ENCODE measurements at places on chromosomes 7 and 10.
A peak's percentile ranks its signal among the peaks of the same experiment; 100 is the strongest.

- DNase-seq = no peak
These were observed 83.0 kb upstream of the INSYN2A start for GRCh38 chr10:127279334-127279774.

DNA sequence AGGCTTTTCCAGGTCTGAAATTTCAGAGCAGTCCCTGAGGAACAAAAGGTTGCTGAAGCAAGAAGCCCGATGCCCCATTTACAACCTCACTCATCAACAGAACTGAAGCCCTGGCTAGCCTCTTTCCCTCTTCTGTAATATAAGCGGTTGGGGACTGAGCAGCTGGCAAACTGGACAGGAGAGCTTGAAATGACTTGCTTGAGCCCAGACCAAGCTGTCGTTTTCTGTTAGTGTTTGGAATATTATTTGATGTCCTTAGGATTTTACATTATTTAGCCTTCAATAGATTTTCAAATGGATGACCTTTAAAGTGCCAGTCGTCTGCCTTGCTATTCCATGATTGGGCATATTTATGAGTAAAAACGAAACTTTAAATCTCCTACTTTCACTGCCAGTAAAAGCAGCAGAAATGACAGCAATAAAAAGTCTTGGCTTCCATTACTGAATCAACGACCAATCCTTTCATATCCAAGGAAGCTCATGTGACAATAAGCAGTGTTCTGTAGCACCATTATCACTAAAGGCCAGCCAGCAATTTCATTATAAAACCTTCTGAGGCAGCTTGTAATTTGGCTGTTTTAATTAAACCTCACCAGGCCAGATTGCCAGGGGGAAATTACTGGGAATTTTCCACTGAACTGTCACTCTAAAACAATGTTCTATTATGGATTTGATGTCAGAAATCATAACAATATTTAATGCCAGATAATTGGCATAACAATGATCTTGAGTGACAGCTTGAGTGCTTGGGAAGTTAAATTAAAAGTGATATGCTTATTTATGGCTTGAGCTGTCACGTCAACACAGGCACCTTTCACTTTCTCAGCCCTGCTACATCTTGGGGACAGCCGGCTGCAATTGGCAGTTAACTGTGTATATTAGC is 85.9 kb downstream of the LSMEM1 start:
- no peak for DNase-seq

- no peak for DNase-seq
These were observed 15.1 kb downstream of the FBXL13 start for GRCh38 chr7:103059471-103059870.

DNA sequence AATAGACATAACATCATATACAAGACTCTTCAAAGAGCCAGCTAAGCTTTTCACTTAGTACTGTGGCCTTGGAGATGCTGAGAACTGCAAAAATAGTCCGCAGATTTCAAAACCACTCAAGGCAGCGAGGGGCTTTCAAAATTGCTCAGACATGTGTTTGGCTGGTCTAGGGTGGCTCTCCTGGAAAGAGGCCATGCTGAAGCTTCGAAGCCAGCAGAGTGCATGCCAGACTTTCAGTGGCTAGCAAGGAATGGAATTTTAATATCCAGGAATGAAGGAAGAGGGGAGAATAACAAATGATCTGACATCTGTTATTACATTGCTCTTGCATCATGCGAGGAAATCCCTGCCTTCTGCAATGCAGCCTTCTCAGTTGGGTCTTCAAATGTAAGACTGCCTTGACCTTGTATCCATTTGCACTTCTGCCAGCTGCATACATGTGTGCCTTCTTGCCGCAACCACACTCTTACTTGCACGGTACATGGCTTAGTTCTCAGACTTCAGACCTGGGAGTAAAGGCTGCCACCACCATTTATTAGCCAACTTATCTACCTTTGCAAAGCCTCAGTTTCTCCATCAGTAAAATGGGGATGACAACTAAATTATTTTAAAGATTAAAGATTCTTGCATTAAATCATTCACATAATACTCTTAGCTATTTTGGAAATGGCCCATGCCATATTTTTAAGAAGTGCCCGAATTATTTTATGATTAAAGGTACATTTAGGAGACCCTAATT is 55.9 kb downstream of the ITIH5 start:
- DNase-seq = no peak

DNA sequence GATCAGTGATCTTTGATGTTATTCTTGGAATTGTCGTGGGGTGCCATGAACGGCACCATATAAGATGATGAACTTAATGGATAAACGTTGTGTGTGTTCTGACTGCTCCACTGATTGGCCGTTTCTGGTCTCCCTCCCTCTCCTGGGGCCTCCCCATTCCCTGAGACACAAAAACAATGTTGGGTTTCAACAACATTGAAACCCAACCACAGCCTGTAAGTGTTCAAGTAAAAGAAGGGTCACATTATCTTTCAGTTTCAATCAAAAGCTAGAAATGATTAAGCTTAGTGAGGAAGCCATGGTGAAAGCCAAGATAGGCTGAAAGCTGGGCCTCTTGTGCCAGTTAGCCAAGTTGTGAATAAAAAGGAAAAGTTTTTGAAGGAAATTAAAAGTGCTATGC is 19.5 kb downstream of the EN2 start:
- DNase-seq = no peak

DNA sequence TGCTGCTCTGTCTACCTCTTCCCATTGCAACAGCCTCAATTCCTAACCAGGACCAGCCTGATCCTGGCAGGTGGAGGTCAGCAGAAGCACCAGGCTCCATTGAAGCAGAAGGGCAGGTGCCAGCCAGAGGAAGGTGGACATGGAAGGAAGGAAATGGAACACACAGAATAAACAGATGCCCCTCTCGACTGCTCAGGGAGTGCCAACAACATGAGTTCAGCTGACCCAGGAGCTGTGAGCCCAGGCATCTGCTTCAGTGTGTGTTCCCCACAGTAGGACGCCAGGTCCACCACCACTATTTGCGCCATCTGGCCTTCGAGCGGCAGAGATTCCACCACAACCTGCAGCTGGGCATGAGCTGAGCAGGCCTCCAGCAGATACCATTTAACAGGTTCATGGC is 56.7 kb downstream of the GPAM start:
- DNase-seq = no peak

- no peak for DNase-seq
These were observed 8.7 kb downstream of the DIP2C start for GRCh38 chr10:680745-681144.

DNA sequence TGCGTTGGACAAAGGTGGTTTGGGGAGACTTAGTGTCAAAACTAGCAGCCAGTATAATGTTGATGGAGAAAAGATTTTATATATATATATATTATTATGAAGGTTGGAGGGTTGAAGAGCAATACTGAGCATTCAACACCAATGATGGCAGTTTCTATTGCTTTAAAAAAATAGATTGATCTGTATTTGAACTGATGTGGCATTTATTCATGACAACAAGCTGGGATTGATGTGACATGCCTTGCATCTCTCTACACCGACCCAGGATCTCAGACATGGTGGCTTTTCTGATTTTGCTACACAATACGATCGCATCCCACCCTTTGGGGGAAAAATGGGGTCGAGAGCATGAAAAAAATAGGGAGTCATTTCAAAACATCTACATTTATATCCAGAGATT is 175.4 kb downstream of the POU6F2 start:
- DNase-seq = no peak

DNA sequence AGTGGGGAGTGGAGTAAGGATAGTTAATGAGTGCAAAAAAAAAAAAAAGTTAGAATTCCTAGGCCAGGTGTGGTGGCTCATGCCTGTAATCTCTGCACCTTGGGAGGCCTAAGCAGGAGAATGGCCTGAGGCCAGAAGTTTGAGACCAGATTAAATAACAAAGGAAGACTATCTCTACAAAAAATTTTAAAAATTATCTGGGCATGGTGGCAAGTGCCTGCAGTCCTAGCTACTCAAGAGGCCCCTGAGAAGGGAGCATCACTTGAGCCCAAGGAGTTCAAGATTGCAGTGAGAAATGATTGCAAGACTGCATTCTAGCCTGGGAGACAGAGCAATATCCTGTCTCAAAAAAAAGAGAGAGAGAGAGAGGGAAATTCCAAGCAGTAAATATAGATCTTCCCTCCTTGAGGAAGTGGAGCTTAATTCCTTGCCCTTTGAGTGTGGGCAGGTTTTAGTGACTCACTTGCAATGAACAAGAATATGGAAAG is 19.5 kb upstream of the CSTF2T start:
- no peak for DNase-seq

DNA sequence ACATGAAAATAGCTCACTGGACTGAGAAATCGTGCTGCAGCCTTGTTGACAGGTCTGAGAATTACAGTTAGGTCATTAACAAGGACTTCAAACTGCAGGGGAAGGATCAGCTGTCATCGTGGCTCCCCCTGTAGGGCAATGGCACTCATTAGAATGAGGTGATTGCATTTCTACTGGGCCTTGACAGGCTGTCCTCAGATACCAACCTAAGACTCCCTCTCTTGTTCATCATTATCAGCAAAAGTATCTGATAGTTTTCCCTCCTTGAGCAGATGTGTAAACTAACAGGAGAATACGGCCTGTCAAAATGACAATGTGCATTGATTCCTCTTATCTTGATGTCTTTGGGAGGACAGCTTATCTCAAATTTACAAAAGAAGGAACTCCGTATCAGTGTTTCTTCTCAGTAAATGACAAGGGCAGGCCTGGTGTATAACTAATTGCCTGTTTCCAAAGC is 648.5 kb upstream of the LRRN3 start:
- no peak for DNase-seq

DNA sequence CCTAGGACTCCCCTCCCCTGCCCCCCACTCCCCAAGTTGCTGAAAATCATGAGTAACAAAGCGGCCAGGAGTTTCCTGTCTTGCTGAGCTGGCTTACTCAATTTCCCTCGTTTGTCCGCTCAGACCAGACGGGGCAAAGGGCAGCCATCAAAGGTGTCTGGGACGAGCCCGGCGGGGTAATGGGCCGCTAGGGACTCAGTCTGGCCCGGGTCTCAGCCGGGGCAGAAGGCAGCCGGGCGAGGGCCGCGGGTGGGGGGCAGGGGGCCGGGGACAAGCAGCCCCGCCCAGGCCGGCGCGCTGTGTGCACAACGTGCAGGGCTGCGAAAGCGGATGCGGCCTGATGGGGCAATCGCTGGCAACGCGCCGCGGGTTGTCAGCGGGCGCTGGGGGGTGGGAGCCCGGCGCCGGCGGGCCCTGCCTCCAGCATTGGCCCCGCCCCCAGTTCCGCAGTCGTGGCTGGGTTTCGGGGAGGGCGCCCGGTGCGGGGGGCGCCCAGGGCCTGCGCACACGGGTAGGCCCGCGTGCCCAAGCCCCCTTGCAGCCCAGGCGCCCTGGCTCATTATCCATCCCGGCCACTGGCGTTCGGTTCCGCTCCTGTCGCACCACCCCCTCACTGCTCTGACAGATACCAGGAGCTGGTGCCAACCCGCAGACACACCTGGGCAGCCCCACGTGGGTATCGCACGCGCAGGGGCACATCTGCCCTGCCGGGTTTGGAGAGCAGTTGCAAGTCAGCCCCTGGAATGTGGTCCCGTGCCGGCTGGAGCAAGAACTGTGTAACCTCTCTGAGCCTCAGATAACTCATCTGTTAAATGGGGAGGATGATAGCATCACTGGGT is 35.1 kb downstream of the DNAJB12 start:
- peak; percentile 87 for DNase-seq

DNA sequence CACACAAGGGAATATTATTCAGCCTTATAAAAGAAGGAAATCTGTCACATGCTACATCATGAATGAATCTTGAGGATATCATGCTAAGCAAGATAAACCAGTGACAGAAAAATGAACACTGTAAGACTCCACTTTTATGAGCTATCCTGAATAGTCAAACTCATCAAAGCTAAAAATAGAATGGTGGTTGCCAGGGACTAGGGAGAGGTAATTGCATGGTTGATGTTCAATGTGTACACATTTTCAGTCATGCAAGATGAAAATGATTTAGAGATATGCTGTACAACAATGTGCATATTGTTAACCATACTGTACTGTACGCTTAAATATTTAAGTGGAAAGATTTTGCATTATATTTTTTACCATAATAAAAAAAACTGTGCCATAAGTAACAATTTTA is 1349.1 kb downstream of the XPNPEP1 start:
- no peak for DNase-seq

DNA sequence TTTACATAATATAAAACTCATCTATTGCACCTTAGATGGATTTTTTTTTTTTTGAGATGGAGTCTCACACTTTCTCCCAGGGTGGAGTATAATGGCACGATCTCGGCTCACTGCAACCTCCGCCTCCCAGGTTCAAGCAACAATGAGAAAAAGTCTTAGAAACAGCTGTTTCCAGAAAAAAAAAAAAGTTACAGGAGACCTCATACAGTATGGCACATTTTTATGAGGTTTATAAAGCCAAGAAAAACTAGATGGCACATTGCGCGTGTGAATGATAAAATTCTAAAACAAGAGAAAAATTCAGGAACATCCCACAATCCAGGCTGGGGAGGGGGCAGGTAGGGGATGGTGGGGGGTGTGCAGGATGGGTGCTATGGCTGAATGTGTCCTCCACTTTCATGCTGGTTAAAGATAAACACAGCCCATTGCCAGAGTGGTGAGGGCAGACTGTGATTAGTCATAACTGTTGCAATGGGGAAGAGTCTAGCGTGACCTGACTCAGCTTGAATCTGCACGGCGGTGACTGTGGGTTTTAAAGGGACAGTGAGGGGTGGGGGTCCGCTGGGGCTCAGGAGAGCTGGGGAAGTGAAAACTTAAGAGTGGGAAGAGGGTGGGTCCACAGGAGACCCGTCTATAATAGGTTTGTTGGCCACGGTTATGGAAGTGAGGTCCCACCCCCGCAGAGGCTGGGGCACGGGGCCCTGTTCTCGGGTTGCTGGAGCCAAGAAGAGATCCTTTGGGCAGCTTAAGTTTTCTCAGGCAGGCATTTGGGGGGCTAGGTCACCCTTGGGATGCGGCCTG is 11.9 kb upstream of the LRRC27 start:
- peak; percentile 40 for DNase-seq

- no peak for DNase-seq
These were observed 333.7 kb upstream of the PODXL start for GRCh38 chr7:131890176-131890575.

DNA sequence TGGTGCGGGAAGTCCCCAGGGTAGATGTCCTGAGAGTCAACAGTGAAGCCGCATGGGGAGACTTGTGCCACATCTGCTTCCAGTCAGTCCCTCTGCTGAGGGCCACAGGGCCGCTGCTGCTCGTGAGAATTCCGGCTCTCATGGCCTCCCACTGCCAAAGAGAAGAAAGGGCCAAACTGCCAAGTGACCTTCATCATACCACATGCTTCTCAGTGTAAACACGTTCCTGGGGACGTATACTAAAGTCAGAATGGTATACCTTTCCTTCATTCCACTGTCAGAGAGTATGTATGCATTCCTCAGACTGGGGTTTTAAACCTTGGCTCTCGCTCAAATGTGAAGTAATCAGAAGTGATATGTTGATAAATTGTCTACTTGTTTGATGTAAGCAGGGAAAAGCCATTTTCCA is 52.8 kb upstream of the SEC61G start:
- DNase-seq = no peak

GRCh38 chr10:32338262-32338661 is 8.7 kb downstream of the EPC1 start:
- no peak for DNase-seq
